ENCODE measurements at places on chromosomes 4 and X. TPM values are rescaled to one million over a fixed set of nuclear protein-coding genes. Genes with fewer than 3 reads are reported as not detected.
A peak's percentile ranks its signal among the peaks of the same experiment; 100 is the strongest.

GRCh38 chrX:10083809-10084208 lies 73.0 kb upstream of the CLCN4 start:
- DNase-seq = no peak

- no peak for DNase-seq
These were observed 294.2 kb upstream of the CT83 start for GRCh38 chrX:116756958-116757357.

The UCHL1 gene
- 48.5 TPM for total RNA-seq

The SCD5 gene
- total RNA-seq = 113 TPM

DNA sequence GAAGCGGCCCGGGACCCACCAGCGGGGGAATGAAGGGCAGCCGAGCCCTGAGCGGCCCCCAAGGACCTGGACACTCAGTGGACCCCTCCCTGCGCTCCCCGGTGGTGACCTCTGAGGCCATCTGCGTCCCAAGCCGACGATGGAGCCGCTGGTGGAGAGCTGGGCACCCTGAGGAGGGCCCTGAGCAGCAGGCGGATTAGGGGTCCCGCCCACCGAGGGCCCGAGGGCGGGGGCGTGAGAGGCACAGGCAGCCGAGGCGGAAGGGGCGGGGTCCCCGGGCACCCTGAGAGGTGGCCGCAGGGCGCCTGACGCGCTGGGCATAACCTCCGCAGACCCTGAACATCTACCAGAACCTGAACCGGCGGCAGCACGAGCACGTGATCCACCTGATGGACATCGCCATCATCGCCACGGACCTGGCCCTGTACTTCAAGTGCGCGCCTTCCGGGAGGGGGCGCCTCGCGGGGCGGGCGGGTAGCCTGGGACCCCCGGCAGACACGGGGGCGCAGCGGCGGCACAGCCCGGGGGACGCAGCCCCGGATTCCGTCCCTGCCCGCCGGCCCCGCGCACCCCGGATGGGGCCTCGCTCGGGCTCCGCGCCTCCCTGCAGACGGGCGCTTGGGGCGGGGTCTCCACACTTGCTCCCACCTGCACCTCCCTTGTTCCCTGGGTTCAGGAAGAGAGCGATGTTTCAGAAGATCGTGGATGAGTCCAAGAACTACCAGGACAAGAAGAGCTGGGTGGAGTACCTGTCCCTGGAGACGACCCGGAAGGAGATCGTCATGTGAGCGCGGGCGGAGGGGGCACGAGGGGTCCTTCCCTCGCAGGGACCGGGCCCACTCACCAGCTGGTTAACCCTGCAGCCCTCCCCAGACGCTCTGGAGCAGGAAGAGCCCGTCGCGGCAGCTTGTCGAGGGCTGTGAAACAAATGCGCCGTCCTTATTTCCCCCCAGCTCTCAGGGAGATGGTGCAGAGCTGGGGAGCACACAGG lies 10.3 kb downstream of the ATP5ME start:
- DNase-seq = peak; percentile 71

GRCh38 chr4:27046851-27047250 lies 186.2 kb downstream of the STIM2 start:
- DNase-seq = no peak

- DNase-seq = no peak
These were observed 26.4 kb upstream of the AKAP17A start for GRCh38 chrX:1564750-1565683.

- no peak for DNase-seq
These were observed 16.6 kb upstream of the PRDM8 start for GRCh38 chr4:80180743-80181142.
